M059J (cell line): ENCODE measurements at places on chromosomes 5 and 9. TPM values are rescaled to one million over a fixed set of nuclear protein-coding genes. Genes with fewer than 3 reads are reported as not detected.

GRCh38 chr9:98159301-98159700, 33.1 kb downstream of the CORO2A start:
- no peak for DNase-seq

DNA sequence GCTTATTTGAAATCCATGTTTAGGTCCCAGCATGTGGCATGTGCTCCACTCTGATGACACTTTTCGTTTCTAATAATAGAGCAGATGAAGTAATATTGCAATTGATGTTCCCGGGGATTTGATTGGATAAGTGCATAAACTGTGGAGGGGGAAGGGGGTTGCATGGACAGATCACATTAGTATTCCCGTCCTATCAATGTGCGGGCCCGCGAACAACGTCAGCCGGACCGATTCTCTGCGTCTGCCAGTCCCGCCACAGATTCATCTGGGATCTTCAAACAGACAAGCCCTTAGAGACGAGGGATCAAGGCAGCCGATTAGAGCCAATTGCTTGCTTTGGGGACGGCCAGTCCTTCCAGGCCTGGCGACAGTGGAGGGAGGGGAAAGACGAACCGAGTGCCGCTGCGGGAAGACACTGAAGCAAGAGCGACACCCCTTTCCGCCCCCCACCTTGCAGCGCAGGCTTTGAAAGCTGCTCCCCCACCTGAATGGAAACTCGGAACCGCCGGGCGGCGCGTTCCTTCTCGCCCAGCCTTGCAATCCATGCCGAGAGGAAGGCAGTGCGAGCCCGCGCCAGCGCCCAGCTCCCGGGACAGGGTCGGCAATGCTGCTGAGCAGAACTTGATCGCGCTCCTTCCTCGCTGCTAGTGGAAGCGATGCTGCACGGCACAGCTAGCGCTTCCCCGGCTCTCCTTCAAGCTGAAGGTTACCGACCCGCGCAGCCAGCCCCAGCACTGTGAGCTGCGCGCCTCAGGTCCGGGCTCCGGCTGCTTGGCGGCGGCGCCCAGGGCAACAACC, at the start of gene RGS7BP:
Gene RGS7BP, plus strand, starts transcription at position 247 of the 798 bp plus-strand sequence. CDS start 610 bp downstream, outside the sequence.
- DNase-seq, result peak; percentile 5

- DNase-seq, result peak; percentile 31
These were observed 158.6 kb downstream of the MELK start for GRCh38 chr9:36731068-36731956.

DNA sequence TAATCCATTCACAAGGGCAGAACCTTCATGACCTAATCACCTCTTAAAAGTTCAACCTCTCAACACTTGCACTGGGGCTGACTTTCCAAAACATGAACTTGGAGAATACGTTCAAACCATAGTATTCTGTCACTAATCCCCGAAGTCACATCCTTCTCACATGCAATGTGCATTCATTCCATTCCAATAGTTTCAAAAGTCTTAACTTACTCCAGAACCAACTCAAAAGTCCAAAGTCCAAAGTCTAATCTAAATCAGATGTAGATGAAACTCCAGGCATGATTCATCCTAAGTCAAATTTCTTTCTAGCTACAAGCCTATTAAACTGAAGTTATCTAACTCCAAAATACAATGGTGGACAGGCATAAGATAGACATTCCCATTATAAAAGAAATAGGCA, 21.7 kb upstream of the ADAMTSL1 start:
- no peak for DNase-seq

GABRA6 gene
- total RNA-seq, result not detected in 2 replicates

- DNase-seq, result peak; percentile 85
These were observed 132.4 kb upstream of the NIPBL start for GRCh38 chr5:36743891-36744772.

NIPSNAP3A gene
- total RNA-seq, result 62.1 and 85.4 TPM in 2 replicates

DNA sequence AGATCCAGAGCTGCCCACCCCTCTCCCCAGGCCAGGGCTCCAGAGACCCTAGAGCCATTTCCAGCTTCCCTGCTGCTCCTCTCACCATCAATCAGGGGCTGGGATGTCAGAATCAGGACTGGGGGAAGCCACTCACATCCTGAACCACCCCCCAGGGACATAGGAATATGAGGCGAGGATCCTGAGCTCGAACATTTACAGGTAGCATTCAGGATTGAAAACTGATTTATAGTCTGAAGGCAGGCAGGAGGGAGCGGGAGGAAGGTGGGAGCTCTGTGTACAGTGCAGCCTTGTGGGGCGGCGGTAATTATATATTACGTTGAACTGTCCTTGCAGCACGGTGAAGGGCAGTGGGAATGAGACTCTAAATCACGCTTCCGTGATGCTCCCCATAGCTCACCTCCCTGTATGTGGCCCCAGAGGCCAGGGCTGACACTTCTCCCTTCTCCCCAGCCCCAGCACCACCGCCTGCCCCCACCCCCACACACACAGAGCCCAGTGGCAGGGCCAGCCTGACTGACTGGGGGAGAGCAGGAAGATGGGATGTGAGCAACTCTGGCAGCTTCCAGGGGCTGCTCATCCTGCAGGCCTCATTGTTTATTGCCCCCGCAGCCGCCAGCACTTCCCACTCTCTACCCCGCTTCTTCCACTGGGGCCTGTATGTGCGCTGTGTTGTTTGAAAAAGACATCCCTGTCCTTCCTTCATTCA, 76.0 kb upstream of the HSPA9 start:
- DNase-seq, result no peak

WNT8A gene
- total RNA-seq, result 0.12 and 0.54 TPM in 2 replicates

DNA sequence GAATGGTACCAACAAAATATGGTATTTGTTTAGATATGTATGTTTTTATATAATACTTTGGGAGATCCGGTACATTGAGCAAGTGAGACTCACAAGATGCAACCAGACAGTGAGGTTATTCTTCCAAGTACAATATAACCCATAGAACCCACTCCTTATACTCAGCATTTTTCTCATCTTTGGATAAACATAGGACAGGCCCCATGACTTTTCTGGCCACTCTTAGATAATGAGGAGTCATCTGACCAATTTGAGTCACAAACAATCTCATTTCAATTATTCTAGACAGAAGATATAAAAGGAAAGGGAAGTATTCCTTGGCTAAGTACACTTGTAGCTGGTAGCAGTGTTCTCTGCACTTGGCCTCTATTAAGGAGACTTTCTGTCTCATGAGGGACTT, 150.2 kb downstream of the SGCD start:
- DNase-seq, result no peak

FCN2 gene
- not detected in 2 replicates for total RNA-seq

GRCh38 chr5:115767424-115767823, 49.0 kb downstream of the CDO1 start:
- DNase-seq, result no peak

GRCh38 chr5:2093859-2094615, 211.3 kb upstream of the IRX4 start:
- DNase-seq, result peak; percentile 87

GRCh38 chr5:171336521-171337209, 27.6 kb downstream of the TLX3 start:
- peak; percentile 30 for DNase-seq

DNA sequence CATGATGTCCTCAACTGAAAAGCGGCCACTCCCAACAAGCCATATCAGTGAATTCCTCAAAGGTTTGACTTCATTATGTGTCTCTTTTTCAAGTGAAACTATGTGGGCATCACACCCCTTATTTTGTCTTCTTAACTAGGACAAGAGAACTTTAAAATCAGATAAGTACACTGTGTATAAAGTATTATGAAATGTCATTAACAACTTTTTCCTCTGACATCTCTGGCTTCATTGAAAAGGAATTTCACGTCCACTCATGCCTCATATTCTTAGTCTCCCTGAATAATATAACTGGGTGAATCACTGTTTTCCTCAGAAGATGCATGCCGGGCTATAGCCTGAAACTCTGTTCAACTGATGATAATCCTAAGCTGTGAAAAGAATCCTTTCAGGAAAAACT, 415.8 kb downstream of the ACTL7B start:
- DNase-seq, result peak; percentile 71

- DNase-seq, result no peak
These were observed 71.5 kb downstream of the SLIT3 start for GRCh38 chr5:169229342-169229892.

ICE1 gene
- 13.1 and 20.8 TPM in 2 replicates for total RNA-seq

- peak; percentile 99 for DNase-seq
These were observed 51.4 kb downstream of the PFDN1 start for GRCh38 chr5:140251527-140251973.

- no peak for DNase-seq
These were observed 344.2 kb downstream of the ADGRV1 start for GRCh38 chr5:90902651-90903386.

PCDHA13 gene
- not detected in 2 replicates for total RNA-seq

DNA sequence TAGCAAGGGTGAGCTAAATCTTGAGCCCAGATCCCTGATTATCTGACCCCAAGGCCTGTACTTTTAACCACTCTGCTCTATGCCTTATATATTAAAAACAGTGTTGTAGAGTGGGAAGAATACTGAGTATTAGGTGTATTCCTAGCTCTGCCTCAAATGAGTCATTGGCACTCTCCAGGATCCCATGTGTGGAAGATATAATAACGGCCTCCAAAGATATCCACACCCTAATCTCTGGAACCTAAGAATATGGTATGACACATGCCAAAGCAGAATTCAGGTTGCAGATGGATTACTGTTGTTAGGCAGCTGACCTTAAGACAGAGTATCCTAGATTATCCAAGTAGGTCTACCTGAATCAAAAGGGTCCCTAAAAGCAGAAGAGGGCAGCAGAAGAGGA, 110.8 kb downstream of the ADRB2 start:
- DNase-seq, result peak; percentile 54

DNA sequence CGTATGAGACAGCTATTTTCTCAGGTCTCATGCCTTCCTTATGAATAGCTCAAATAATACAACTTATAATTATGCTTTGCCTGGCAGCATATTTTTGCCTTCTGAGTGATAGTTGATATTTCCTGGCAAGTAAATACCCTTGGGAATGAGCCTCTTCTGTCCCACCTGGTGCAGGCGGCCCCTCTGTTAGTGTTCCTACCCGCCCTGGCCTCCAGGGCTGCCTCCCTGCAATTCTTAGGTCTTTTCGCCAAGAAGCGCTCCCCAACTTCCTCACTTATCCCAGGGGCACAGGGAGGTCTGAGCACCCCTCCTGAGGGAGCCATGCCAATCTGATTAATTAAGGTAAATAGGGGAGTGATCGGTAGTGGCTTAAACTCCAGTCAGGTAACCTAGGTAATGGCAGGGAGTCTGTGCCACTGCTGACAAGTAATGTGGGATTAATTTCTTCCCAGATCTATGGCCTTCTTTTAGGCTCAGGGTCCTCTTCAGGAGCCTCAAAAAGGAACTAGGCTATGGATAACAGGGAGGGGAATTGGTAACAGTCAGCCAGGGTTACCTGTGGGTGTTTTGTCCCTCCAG, 81.5 kb downstream of the GALNT10 start:
- DNase-seq, result no peak

DNA sequence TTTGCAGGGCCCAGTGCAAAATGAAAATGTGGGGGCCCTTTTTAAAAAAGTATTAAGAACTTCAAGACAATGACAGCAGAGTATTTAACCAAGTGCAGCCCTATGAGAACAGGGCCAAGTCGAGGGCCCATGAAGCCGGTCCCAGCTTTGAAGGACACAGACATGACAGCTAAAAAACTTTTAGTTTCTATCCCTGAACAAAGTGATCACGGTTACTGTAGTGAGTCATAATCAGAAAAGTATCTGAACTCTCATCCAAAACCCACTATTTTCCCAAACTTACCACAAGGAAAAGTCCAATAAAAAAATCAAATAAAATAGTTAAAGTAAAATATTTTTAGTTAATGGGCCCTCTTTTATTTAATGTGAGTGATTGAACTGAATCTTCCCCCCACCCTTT, 126.0 kb downstream of the MEF2C start:
- DNase-seq, result no peak

DNA sequence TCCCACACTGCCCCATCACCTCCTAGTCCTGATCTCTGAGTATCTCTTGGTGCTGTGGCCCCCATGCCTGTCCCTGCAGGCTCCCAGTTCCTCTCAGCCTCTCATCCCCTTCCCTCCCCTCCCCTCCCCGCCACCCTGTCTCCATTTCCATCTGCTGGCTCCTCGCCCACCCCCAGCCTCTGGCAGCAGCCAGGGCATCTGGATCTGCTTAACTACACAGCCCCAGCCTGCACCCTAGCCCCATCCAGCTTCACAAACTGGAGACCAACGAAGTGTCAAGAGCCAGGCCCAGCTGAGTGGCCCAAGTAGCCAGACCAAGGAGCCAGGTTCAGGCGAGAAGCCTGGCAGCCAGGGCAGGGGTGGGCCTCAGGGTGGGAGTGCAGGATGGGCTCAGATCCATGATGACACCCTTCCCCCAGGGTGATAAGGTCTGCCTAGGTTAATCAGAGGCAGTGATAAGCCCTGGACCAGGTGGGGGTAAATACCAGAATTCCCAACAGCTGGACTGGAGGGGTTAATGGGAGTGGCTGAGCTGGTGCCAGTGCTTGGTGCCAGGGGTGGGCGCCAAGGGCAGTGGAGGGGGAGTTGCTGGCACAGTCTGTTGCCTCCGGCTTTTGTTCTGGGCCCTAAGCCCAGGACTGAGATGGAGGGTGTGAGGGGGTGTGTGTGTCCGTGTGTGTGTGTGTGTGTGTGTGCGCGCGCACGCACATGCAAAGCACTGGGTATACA, 2.5 kb downstream of the IL11RA start:
- DNase-seq, result no peak

GRCh38 chr5:61293873-61294272, 38.2 kb upstream of the ZSWIM6 start:
- DNase-seq, result no peak
